ENCODE measurements at places on chromosomes 2 and 18.
A peak's percentile ranks its signal among the peaks of the same experiment; 100 is the strongest.

GRCh38 chr2:207385903-207386302 is 143.9 kb upstream of the CREB1 start:
- no peak for DNase-seq

- no peak for DNase-seq
Measured at GRCh38 chr18:47830772-47831171, 99.7 kb downstream of the SMAD2 start.

DNA sequence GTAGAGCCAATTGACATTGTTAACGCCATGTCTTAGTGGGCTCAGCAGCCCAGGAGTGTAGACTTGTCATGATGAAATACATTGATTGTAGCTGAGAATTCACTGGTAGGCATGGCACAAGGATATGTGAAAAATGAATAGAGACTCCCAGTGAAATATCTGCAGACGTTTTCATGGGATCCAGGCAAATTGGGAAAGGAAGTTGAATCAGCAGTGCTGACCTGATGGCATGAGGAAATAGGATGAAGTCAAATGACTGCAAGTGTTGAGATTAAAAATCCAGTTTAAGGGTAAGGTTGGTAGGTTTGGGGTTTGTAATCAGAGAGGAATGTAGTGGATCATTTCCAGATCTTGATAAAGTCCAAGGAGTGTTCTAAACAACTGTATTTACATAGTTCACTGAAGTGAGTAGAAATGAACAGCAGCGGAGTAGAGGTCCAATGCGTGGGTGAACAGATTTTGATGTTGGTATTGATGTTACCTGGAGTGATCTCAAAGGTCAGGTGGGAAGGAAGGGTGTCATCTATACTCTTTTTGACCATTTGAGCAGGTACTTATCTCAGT is 24.6 kb downstream of the INSIG2 start:
- DNase-seq = no peak

DNA sequence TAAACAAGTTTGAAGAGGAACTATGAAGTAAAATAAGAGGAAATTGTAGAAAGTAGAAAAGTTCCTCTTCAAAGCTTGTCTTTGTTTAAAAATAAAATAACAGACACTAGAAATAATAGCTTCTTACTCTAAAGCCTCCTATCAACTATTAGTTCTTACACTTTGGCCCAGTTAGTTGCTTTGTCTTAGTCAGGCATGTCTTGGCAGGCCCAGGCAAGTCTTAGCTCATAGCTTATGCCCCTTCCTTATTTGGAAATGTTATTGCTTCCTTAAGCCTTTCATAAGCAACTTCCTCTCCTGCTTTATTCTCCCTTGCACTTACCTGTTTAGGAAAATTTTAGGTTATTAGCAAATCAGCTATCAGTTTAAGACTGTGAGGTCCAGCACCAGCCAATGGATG is 950.6 kb upstream of the LRATD1 start:
- no peak for DNase-seq

DNA sequence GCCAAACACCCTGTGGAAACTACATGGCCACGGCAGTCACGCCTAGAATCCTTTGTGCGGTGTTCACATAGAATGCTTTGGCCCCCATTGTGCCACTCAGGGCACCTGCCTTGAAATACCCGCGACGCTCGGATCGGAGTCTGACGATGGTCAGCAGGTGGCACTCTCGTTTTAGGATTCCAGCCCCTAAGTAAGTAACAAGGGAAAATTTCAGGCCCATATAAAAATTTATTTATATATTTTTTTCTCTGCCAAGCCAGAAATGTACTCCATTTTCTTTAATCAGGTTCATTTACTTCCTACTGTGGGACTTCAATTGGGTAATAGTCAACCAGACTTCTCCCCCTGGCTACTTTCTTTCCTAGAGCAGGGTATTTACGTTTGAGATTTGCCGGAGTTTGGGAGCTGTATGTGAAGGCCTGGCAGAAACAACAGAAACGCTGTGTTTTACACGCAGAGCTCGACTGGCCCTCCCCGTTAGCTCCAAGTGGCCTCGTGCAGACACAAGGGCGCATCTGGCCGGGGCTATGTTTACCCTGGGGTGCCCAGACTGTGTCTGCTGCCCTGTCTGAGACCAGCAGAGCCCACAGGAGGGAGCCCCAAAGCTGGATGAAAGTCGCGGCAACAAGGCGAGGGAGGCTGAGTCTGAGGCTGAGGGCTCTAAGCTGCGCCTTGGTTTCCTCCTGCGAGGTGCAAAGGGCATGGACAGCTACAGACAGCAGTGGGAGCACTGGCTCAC is 41.6 kb downstream of the LRRC30 start:
- peak; percentile 79 for DNase-seq

DNA sequence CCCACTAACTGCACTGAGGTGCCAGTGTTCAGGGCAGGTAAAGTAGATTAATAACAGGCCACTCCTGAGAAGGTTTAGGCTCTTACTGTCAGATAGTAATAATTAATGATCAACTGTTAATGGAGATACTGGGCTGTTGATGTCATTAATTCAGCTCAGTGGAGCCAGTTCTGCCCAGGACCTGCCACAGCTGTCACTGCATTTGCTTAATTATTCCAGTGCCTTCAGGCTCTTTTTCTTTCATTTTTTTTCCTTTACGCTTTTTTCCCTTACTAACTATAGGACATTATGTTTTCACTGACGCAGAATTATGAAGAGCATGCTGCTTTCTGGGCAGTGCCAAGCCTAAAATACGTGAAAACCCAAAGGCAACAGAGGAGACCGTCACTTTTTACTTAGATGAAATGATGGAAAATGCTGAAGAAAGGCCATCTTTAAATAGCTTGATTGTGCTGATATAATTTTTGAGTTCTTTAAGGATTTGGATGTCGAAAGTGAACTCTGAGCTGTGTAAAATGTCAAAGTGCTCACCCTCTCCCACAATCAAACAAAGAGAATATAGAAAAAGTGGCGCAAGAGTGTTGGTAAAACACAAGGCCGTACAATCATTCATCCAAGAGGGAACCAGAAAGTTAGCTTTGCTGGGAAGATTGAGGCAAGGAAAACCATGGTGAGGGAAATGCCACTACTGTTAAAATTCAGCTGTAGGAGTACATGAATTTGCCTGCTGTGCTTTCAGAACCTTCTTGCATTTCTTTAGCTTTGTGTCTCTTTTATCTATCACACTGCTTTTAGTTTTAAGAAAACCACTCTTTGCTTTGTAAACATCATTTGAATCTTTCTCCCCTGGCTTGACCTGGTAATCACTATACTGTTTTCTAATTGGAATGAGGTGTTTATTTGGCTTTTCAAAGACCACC is 192.0 kb upstream of the ZEB2 start:
- no peak for DNase-seq
